Esophagus squamous epithelium (tissue), 5 donors: ENCODE measurements at places on chromosomes 3 and 15.

DNA sequence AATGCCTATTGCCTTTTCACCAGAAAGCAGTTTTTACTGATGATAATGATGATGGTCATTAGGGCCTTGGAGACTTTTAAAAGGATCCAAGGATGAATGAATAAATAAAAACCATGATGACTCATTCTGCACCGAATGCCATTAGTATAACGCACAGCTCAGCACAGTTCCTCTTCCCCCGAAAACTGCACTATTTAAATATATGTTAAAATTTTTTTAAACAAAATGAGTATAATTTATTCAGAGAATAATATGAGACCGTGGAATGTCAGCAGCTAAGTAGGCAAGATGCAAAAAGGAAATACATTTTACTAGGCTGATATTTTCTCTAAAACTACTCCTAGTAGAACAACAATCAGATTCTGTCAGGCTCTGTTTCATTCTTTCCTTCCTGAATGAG is 83.4 kb upstream of the NANOGP8 start:
- DNase-seq = no peak

DNA sequence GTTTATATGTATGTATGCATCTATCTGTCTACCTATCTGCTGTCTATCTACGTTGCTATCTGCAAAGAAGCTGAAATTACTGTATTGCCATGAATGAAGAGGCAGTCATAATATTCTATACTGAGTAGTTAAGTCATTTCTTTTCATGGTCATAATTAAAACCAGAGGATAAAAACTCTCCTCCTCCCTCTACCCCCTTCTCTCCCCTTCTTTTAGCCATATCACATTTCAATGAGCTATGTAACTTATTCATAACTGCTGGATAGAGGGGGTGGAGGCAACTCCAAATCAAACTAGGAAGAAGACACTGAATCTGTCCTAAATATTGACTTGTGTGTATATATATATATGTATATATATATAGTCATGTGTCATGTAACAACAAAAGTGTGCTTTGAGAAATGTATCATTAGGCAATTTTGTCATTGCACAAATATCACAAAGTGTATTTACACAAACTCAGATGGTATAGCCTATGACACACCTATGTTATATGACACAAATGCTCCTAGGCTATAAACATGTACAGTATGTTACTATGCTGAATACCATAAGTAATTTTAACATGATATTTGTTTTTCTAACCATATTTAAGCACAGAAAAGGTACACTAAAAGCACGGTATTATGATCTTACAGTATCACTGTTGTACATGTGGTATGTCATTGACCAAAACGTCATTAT is 229.7 kb upstream of the KCNMB2 start:
- no peak for DNase-seq

- no peak for DNase-seq
Measured at GRCh38 chr3:170337420-170337819, 20.1 kb upstream of the SKIL start.

- DNase-seq = no peak
Measured at GRCh38 chr3:123732447-123732846, 147.6 kb upstream of the HACD2 start.

DNA sequence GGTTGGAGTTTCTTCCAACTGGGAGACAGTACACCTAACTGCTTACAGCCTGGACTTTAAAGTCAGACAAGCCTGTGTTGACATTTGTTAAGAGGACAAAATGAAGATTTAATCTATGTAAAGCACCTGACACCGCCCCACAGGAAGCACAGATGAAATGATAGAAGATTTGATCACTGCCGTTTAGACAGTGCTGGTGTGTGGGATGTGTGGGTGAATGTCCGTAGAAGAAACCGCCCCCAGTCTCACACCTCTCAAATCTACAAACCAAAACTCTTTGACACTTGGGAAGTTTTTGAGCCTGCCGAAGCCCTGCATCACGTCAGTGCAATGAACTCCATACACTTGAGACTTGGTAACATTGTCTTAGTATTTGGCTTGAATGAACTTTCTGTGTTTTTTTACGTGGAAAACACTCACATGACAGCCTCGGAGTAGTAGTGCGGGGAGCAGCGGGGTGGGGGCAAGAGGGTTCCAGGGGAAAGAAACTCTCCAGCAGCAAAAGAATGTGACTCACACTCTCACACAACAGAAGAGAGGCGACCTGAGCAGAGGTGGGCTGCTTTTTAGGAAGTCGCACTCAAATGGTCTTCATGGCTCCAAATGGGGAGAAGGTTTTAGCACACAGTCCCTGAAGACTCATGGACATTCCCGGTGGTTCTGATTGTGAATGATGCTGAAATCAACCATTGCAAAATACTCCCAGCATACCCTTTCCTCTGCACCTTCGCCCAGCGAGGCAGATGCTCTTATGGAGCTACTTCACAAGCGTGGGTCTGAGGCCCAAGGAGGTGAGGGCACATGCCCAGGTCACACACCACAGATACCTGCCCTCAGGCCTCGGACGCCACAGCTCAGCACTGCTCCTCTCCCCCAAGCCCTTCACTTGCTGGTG is 79.2 kb downstream of the SRGAP3 start:
- no peak for DNase-seq

DNA sequence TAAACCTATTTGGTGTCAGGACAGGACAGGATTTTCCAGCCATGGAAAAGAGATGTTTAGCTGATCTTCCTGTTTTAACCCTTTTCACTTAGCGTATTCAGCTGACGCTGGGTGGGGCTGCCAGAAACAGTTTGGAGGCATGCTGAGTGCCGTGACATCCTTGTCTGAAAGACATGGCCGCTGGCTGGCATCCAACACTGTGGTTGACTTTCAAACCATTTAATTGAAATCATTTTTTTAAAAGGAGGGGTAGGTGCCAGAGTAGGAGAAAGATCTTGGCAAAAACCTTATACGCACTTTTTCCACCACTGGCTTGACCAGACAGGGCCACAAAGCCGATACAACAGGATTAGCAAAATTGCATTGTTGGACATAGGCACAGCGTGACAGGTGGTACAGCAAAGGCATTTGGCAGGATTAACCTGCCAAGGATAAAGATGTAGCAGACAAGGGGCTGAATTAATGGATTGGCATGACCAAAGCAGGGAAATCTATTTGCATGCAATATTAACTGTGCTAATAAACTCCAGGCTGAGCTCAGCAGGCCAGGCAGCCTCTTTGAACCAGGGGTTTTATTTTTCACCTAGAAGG is 131.8 kb upstream of the TOPAZ1 start:
- DNase-seq = no peak

DNA sequence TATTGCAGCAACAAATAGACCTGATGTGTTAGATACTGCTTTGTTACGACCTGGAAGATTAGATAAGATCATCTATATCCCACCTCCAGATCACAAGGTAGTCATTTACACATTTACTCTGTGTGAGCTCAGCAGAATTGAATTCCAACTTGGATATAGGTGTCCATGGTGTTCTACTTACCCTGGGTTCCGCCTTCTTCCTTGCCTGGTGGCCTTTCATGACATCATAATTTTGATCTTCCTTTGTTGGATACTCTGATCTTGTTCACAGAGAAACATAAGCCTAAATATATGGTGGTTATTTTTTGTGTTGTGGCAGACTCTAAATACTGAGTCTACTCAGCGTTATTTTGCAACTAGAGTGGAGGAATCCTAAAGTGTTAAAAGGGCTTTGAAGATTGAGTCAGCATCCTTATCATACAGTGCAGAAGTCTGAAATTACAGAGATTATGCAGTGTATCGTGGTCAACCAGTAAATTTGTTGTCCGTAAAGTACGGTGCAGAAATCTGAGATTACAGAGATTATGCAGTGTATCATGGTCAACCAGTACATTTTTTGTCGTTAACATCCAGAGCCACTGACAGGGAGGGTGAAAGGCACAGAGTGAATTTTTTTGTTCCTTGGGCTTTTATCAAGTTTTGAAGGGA is 39.1 kb upstream of the GATM start:
- DNase-seq = no peak

- DNase-seq = no peak
Measured at GRCh38 chr3:64773137-64773536, 85.3 kb upstream of the ADAMTS9 start.
